ENCODE measurements at places on chromosomes 2 and 18. TPM values are rescaled to one million over a fixed set of nuclear protein-coding genes. Genes with fewer than 3 reads are reported as not detected.
A peak's percentile ranks its signal among the peaks of the same experiment; 100 is the strongest.

- DNase-seq: no peak
These were observed 76.2 kb upstream of the CTAGE1 start for GRCh38 chr18:22493940-22494339.

DNA sequence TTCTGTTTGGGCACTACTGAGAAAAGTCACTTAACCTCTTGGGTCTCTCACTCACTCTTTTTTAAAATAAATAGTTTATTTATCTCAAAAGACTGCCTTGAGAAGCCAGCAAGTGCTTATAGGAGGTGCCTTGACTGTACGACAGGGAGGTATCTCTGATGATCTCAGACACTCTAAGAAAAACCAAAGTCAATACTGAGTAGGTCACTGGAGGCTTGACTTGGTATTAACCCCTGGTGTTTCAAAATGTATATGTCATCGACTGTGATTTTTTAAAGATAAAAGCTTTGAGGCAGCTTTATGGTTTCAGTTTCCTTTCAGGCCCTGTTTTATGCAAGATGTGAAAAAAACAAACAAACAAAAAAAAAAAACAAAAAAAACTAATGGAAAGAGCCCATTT is 33.7 kb downstream of the MREG start:
- no peak for DNase-seq

DNA sequence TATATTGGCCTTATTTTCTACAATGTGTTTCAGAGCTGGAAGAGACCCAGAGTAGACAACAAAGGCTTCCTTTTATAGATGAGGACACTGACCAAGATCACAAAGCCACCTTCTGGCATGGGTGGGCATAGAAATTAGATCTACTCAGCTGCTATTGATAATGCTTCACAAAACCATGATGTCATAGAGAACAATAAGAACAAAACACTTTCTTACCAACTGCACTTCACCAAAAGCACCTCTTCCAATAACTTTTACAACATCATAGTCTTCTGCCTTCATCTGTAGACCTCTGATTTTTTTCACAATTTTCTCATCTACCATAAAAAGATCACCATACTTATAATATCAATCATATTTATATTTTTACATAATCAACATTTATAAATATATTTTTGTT is 58.1 kb downstream of the ROCK2 start:
- DNase-seq: no peak

GRCh38 chr2:127121776-127122176 is 14.8 kb upstream of the BIN1 start:
- DNase-seq: no peak

- no peak for DNase-seq
These were observed 476.8 kb upstream of the CELF4 start for GRCh38 chr18:38042211-38042890.

GRCh38 chr2:190553254-190553653 is 18.7 kb upstream of the NEMP2 start:
- no peak for DNase-seq

- DNase-seq: peak; percentile 62
These were observed 68.8 kb downstream of the LDLRAD4 start for GRCh38 chr18:13287372-13287771.

GRCh38 chr2:1394709-1395408 is 18.4 kb upstream of the TPO start:
- no peak for DNase-seq

GRCh38 chr2:70920367-70920715 is 15.4 kb upstream of the ATP6V1B1 start:
- DNase-seq: peak; percentile 13

- no peak for DNase-seq
These were observed 755 bp downstream of the SPAST start for GRCh38 chr2:32064021-32064601.

DNA sequence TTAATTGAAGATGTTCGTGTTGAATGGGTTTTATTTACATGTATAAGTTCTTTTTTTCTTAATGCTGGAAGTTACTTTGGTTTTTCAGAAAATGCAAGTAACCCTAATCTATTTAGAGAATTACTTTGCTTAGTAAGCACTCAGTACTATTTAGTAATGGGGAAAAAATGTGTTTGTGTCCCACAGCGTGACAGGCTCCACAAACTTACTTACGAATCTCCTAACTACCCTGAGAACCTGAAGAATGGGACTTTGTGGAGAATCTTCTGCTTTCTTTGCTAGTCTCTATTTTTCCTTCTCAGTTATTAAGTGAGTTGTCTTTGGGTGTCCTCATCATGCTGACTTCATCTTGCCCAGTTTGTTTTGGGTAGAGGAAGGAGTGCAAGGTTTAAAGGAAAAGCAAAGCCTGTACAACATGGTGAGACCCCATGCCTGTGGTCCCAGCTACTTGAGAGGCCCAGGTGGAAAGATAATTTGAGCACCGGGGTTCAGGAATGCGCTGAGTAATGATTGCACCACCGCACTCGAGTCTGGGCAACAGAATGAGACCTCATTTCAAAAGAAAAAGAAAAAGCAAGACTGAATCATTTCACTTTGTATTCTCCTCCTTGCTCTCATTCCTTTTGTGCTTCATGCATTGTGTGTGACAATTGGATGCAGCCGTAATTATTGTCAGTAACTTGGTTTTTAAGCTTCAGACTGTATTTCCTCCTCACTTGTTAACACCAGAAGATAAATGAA is 10.2 kb downstream of the NEDD4L start:
- no peak for DNase-seq

DNA sequence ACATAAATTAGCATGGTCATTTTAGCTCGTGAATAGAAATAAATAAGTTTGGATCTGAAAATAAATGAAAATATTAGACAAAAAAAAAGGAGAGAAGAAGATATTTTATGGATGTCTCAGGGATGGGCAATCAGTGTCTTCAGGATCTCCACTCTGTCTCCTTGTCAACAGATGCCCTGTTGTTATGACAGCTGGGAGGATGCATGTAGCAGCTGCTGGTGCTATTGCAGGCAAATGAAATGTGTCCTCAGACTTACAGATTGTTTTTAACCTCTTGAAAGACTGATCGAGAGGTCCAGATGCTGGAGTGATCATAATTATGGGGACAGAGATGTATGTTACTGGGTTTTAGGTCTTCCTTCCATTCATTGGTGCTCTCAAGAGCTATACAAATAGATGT is 24.7 kb upstream of the ARL4C start:
- DNase-seq: no peak

GRCh38 chr18:8800445-8800844 is 95.1 kb downstream of the MTCL1 start:
- DNase-seq: no peak

GRCh38 chr2:179817181-179817841 is 44.1 kb downstream of the ZNF385B start:
- no peak for DNase-seq

- no peak for DNase-seq
These were observed 8.7 kb downstream of the ERICH2 start for GRCh38 chr2:170778900-170779299.

CCT4 gene
- total RNA-seq: 46.6 TPM

DYNAP gene
- not detected for total RNA-seq

C2orf15 gene
- total RNA-seq: 3.7 TPM

DPYSL5 gene
- not detected for total RNA-seq

VWC2L gene
- total RNA-seq: not detected

SLC35F6 gene
- 49.1 TPM for total RNA-seq

TRABD2A gene
- total RNA-seq: 56.3 TPM

ALKAL2 gene
- not detected for total RNA-seq

Measured in Peyer's patch (tissue), 4 donors.